Mesenchymal stem cell (in vitro differentiated cells and primary cell): ENCODE measurements at places on chromosomes 3 and 15.
A peak's percentile ranks its signal among the peaks of the same experiment; 100 is the strongest.

- DNase-seq: peak; percentile 51
These were observed 40.2 kb downstream of the TRANK1 start for GRCh38 chr3:36904641-36905040.

DNA sequence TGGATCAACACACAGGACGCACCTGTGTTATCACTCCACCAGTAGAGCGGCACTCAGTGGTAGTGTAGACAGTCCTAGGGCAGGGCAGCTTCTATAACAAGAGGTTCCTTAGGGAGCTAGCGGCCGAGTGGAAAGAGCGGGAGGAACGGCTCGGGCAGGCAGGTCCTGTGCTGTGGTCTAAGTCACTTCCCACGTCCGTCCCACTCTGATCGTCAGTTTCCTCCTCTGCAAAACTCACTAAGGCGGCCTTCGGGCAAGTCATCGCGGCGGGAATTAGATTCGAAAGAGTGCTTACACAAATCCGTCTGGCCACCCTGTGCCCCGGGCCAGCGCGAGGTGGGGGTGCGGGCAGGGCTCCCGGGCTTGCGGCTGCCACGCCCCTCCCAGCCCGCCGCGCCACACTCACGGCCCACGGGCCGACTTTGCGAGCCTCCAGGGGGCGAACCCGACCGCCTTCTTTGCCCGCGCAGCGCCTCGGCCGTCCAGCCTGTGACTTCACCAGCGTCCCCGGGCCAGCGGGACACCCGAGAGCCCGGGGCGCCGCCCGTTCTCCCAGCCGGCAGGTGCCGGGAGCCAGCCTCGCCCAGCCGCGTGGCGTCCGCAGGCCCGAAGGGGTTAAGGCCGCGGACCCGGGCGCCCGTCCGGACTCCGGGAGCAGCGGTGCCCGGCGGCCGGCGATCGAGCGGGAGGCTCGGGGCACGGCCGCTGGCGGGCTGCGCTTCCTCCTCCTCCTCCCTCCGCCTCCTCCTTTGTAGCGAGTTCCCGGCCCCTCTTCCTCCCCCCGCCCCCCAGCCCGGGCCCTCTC, 416 bp upstream of the CORO2B start:
- peak; percentile 68 for DNase-seq

DNA sequence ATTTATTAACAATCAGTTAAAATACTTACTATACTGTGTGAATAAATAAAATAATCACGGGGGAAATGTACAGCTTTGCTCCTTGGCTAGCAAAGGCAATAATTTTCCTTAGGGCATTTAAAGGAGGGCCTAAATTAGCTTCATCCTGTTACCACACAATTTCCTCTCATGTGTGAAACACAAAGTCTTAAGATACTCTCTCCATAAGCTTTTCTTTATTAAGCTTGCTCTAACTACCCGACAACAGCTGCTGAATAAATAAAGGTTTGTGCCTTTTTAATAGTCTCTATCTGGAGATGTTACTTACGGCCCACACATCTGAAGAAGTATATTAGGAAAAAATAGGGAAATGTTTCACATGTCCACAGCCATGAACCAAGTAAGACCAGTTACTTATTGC, 29.7 kb downstream of the ZNF106 start:
- no peak for DNase-seq

GRCh38 chr15:47792231-47792630, 74.9 kb downstream of the SEMA6D start:
- no peak for DNase-seq

DNA sequence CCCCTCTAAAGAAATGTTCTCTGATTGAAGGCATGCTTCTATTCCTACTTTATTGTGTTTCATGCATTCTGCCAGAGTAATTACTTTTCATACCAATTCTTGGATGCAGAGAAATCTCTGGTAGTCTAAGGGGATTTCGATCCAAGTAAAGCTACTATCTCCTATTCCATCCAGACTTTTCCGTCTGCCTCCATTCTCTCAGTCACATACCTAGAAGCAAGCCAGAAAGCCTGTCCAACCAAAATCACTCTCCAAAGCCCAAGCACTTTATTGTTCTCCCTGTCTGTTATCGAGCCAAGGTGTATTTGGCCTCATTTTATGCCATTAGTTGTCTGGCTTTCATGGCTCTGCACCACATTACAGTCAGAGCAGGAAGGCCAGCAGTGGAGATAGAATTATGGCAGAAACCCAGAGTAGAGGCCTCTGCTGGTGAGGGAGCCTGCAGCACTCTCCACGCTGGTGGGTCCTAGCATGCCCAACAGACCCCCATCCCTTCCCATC, 95.9 kb downstream of the SLC49A4 start:
- no peak for DNase-seq

DNA sequence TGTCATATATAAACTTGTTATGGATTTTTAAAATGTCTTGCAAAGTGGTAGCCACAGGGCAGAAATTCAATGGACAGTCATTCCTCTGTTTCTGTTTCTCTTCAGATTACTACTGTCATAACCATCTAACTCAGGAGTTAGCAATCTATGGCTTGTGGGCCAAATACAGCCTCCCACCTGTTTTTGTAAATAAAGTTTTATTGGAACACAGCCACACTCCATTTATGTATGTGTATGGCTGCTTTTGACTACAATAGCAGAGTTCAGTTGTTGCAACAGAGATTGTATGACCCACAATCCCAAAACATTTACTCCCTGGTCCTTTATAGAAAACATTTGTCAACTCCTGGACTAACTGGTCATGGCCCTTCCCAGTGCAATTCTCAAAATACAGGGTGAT, 20.0 kb downstream of the SLC27A2 start:
- no peak for DNase-seq
